ENCODE measurements at places on chromosomes 11 and 22.

DNA sequence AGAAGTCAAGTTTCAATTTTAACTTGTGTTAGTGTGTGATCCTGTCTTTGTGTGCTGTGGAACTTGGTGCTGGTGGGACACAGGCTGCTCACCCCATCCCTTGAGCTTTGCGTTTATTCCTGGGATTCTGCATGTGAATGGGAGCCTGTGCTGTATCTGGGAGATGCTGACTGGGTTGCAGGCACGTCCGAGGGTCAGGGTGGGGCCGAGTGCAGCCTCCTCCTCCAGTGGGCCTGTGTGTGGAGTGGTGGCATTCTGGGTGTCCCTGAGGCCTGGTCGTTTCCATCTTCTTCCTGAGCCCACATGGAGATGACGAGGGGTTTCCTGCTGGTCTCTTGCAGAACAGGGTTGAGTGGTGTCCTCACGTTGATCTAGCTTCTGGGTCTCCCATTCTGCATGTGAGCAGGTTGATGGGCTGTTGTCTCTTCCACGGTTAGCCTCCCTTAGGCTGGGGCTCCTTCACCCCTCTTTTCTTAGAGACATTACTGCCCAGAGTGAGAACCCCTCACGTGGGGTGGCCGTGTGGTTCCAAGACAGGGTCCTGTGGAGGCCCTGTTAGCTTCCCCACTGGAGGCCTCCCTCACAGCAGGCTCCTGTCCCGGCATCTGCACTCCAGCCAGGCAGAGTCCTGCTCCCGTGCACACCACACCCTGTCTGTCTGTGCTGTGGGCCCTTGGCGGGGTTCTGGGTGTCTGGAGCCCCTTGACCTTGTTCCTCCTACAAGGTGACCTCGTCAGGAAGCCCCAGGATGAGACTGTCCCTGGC, 4.9 kb downstream of the PTDSS2 start:
- no peak for DNase-seq

DNA sequence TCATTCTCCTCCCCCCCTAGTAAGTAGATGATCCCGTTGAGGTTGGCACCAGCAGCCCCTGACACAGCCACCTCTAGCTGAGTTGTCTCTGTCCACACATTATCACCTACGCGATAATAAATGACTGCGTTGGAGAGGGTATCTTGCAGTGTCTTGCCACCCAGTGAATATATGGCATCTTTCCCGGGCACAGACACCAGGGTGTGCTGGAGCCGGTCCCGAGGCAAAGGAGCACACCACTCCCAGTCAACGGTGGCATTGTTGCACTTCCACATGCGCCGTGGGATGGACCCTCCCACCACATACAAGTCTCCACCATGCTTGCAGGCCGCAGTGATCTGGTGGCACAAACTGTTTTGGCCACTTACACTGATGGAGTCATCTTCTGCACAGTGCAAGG, 5.4 kb downstream of the KBTBD4 start:
- peak; percentile 70 for DNase-seq

DNA sequence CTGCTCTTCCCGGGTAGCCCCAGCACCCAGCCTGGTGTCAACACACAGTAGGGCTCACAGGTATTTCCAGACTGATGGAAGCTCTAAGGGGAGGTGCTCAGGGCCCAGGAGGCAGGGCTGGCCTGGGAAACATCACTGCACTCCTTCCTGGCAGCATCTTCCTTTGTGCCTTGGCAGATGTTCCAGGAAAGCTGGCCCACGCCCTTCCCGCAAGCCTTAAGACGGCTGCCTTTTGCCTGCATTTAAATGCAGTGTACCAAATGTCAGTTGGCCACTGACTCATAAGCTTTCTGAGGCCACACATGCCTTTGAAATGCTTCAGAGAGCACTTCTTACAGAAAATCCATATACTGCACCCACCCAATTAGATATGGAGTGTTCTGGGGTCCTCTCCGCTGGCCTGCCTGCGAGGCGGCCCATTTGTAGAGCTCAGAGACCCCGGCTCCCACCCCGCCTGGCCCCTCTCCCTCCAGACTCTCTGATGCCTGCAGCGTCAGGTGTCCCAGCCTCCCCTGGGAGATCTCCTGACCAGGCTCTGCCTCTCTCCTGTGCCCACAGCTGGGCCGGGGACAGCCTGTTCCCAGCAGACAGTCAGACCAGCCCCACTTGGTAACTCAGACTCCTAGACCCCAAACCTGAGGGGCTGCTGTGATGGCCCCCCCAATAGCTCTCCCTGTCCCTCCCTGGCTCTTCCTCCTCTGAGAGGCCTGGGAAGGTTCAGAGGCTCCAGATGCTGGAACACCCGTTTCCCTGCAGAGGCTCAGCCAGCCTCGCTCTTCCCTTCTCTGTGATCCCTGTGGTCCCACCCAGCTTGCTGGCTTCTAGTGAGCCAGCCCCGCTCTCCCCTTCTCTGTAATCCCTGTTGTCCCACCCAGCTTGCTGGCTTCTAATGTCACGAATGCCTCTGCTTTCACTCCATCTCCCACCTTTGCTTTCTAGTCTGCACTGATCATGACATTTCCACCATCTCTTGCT, 47.6 kb upstream of the THY1 start:
- DNase-seq = no peak

- DNase-seq = no peak
Observed at GRCh38 chr11:82676483-82677094, 57.1 kb downstream of the FAM181B start.

Data from Ammon's horn (tissue), 1 donor.